Sigmoid colon (tissue), 7 donors: ENCODE measurements at places on chromosomes 6 and 20. TPM values are rescaled to one million over a fixed set of nuclear protein-coding genes. Genes with fewer than 3 reads are reported as not detected.

DNA sequence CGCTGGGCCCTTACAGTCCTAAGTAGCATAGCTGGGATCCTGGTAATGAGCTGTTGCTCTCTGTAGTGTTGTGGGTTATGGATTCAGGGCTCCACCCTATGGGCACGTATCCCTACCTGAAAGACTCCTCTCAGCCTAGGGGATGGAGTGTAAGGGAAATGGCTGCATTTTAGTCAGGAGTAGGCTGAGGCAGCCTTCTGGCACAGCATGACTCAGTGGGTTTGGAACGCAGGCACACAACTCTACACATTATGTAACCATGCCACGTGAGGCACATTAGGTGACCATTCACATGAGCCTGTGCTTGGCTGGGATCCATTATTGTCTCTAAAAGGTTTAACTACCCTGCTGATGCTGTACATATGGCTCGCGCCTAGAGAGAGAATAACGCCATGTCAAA, 27.8 kb downstream of the HDDC2 start:
- H3K27me3 ChIP-seq, result no peaks in the 10 kb centered on the region
- peaks cover 47% of the 10 kb centered on the region for H3K36me3 ChIP-seq
- peak; percentile 73 for DNase-seq
- peak overlapping the region; percentile 36 for H3K27ac ChIP-seq
- H3K4me3 ChIP-seq, result no peak overlapping the region
- H3K4me1 ChIP-seq, result no peaks in the 10 kb centered on the region

DNA sequence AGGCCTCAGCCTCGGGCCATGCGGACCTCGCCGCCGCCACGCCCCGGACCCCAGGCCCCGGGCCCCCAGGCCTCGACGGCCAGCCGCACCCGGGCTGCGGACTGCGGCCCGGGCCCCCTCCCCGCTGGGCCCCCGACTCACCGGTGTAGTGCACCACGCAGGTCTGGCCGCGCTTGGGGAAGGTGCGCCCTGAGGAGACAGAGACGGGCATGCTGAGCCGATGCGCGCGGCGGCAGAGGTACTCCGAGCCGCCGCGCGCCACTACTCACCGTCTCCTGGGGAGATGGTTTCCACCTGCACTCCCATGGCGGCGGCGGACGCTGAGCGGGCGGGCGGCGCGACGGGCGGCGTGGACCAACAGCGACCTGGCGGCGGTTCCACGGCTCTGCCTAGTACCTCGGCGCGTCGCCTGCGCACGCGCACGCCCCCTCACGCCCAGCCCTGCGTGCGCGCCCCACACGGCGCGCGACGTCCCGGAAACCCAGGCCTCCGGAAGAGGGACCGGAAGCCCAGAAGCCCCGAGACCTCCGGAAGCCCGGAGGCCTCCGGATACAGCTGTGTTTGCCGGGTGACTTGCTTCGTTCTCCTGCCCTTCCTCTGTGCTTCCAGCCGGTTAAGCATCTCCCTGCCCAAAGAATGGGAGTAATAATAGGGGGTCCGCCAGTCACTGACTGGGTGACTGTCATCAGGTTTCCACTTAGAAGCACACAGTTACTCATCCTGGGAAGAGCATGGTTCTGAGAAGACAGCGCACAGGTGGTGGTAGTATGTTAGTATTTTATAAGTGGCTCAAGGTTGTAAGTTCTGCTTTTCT, at the start of gene FKBP1A:
FKBP1A (minus strand) TSS at position 362 of the 814 bp plus-strand sequence; CDS start at position 306, 56 bp downstream.
- peaks cover 53% of the 10 kb centered on the region for H3K4me1 ChIP-seq
- peak within 1 kb of the TSS; percentile 62 for H3K4me3 ChIP-seq
- peak; percentile 96 for DNase-seq
- H3K36me3 ChIP-seq, result no peaks in the 10 kb centered on the region

- H3K27ac ChIP-seq, result no peak overlapping the region
- DNase-seq, result no peak
These were observed 31.9 kb downstream of the PNPLA1 start for GRCh38 chr6:36301781-36302180.

DNA sequence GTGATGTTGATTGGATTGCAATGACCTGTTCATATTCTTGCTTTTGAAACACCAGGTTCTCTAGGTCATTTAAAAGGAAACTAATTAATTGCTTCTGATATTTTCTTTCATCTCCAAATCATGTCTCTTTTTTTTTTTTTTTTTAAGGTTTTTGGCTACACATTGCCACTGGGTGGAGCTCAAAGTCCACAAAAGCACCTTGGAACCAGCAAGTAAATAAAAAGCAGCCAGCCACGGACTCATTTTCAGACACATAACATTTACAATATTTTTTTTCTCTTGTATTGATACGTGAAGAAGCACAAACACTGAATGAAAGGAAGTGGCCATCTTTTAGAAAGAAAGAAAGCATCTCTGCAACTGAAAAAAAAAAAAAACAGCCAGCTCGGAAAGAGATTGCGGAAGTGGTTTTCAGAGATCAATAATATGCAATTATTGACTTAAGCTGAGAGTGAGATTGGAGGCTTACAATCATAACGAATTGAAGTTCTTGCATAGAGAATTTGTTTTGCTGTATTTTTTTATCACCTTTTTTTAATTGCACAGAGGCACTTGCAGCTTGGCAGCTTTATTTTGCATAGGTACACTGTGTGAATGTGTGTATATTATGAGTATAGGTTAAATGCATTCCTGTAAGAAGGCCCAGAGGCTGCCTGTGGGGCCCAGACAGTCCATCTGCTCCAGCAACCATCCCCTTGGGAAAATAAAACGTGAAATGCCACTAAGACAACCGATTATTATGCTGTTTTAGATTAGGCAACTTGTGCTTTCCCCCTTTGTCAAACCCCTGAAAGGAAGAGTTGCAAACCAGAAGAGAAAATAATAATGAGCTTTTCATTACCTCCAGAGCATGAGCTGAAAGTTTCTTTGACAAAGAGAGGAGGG, 28.2 kb downstream of the CGA start:
- no peaks in the 10 kb centered on the region for H3K27me3 ChIP-seq
- no peak overlapping the region for H3K4me3 ChIP-seq
- H3K4me1 ChIP-seq, result peaks cover 3% of the 10 kb centered on the region
- H3K27ac ChIP-seq, result no peak overlapping the region

Gene WASF1
- 34.9 TPM for total RNA-seq

DNA sequence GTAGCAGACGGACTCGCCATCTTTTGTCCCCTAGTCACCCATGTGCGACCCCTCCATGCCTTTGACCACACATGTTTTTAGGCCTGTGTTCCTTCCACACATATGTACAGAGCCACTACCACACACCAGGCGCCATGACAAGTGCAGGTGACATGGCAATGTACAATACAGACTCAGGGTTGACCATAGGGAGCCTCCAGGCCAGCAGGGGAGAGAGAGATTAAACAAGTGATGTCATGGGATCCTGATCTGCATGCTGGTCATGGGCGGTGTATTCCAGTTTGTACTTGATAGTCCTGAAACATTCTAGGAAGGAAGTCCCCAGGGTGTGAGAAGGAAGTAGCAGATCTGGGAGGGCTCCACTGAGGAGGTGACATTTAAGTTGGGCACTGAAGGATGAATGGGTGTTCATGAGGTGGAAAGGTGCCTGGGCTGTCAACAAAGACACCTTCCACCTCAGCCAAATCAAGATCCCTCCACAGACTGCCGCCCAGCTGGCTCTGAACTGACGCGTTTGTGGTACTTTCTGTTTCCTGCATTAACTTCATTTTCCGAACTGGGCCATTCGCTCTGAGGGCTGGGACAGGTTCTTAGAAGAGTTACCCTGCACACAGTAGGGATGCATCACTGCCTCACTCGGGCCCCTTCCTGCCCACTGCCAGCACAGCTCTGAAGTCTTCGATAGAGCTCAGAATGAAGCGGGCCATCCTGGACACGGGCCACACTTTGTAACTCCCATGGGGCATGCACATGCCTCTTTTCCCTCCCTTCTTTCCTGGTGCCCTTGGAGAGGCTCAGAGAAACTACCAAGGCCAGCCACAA, 94.0 kb downstream of the NOL4L start:
- peak; percentile 42 for DNase-seq
- no peaks in the 10 kb centered on the region for H3K27me3 ChIP-seq
- H3K36me3 ChIP-seq, result no peaks in the 10 kb centered on the region
- no peak overlapping the region for H3K4me3 ChIP-seq
- no peaks in the 10 kb centered on the region for H3K4me1 ChIP-seq

- H3K27ac ChIP-seq, result no peak overlapping the region
- H3K4me3 ChIP-seq, result no peak overlapping the region
- no peaks in the 10 kb centered on the region for H3K27me3 ChIP-seq
- DNase-seq, result no peak
- H3K4me1 ChIP-seq, result no peaks in the 10 kb centered on the region
These were observed 555.2 kb downstream of the COL12A1 start for GRCh38 chr6:74650668-74651067.

DNA sequence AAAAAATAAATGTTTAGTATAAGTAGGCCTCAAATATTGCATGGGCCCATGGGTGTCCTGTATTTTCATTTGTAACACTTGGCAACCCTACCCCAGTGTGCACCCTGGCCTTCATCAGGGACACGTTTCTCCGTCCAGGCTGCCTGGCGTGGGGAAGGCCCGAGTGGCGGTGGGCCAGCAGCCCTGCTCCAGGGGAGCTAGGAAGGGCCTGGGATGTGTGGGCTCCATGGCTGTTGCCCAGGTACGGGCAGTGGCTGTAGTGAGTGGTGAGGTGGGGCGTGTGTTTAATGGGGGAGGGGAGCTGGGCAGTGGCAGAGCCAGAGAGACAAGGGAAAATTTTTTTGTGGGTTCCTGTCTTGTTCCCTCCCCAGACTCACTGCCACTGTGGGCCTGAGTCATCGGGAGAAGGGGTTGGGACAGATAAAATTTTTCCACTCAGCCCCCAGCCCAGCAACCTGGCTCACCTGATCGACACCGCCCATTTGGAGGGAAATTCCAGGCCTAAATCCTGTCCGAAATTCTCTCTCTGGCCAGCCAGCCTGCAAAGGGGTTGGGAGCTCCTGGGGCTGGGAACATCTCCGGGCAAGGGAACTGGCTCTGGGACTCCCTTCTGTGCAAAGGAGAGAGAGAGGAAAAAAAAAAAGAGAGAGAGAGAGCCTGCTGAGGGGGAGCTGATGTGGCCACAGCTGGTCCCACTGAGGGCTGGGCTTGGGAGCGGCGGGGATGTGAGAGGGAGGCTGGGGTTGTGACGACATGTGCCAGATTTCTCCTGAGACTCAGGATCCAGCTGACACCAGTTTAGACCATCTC, 32.5 kb upstream of the VEGFA start:
- H3K36me3 ChIP-seq, result no peaks in the 10 kb centered on the region
- peak; percentile 54 for DNase-seq
- H3K27ac ChIP-seq, result no peak overlapping the region
- H3K4me3 ChIP-seq, result no peak overlapping the region
- no peaks in the 10 kb centered on the region for H3K4me1 ChIP-seq
- no peaks in the 10 kb centered on the region for H3K27me3 ChIP-seq

Gene KHDC1
- 0.95 TPM for total RNA-seq

Gene CLPSL1
- total RNA-seq, result not detected

Gene C2
- 11.5 TPM for total RNA-seq

Gene KIAA0408
- 42.4 TPM for total RNA-seq

DNA sequence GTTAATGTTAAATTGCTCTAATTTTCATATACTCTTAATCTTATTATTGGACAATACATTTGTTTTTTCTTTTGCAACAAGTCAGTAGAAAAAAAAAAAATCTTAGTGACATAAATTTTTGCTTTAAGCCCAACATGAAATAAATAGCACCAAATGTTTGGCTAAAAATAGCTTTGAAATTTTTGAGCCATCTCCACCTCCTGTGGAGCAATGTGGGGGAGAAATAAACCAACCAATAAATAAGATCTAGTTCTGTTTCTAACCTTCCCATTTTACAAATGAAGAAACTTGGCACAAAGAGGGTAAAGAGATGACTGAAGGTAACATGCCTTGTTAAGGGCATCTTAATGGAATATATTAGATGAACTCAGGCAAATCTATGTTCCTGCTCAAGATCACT, 91.4 kb downstream of the PRKN start:
- no peak overlapping the region for H3K4me3 ChIP-seq
- H3K27ac ChIP-seq, result no peak overlapping the region
- H3K27me3 ChIP-seq, result no peaks in the 10 kb centered on the region
- H3K4me1 ChIP-seq, result no peaks in the 10 kb centered on the region
- no peak for DNase-seq

DNA sequence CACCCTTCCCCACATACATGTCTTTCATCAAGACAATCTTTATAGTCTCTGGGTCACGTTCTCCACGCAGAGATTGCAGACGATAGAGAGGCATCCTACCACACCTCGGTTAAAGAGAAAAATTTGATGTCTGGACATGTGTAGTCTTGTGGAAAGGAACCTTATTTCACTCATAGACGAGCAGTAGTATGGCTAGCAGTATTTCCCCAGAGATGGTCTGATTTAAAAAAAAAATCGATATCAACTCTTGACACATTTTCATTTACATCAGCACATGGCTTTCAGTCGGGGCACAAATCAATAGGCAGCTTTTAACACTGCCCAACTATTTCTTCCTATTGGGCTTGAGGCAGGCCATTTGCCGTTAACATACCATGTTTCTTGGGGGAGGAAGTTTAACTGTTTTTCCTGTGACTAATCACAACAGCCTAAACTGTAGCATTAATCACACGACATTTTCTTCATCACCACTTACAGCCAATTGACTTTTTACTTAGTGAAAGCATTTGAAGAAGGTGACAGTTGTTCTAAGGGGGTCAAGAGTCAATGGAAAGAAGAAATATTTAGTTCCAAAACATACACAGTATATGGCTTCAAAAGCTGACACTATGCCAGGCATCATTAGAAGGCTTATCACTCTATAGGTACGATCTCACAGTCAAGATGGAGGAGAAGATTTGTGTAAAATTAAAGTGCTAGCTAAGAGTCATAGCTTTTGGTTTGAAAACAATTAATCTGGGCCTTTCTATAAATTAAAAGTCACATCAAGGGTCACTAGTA, 129.5 kb upstream of the HDAC2 start:
- H3K36me3 ChIP-seq, result no peaks in the 10 kb centered on the region
- H3K27me3 ChIP-seq, result no peaks in the 10 kb centered on the region
- DNase-seq, result no peak
- H3K4me1 ChIP-seq, result no peaks in the 10 kb centered on the region
- H3K4me3 ChIP-seq, result no peak overlapping the region

DNA sequence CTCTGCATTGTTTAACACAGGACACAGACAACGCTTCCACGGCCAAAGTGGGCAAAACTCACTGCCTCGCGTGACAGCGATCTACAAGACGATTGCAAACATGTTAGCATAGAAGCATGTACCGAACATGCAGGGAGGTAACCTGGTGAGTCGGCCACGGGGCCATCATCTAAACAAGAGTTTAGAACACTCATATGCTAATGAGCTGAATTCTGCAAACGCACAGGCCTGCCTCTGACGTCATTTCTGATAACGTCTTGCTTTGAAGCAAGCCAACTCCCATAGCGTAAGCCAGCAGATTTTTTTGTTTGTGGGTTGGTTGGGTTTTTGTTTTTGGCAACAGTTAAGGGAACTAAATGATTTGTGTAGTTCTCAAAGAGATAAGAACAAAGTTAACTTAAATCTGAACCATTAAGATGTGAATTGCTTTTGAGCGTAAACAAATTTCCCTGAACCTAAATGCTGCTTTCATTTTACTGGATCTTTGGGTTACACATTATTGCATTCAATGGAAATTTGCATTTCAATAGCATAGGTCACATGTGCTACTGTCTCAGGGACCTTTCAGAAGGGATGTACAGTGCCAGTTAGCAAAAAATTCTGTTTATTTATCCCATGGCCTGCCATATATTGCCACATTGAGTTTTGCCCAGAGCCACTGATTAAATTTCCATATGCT, 184.5 kb upstream of the PDE10A start:
- H3K36me3 ChIP-seq, result no peaks in the 10 kb centered on the region
- H3K4me3 ChIP-seq, result no peak overlapping the region
- H3K4me1 ChIP-seq, result peaks cover 18% of the 10 kb centered on the region

Gene ZSCAN23
- 2.9 TPM for total RNA-seq

GRCh38 chr6:166240889-166241288, 67.3 kb downstream of the PRR18 start:
- no peak overlapping the region for H3K27ac ChIP-seq
- H3K4me1 ChIP-seq, result no peaks in the 10 kb centered on the region
- no peak overlapping the region for H3K4me3 ChIP-seq
- DNase-seq, result no peak
